Testis (tissue), 5 donors: ENCODE measurements at places on chromosomes 1 and 21. TPM values are rescaled to one million over a fixed set of nuclear protein-coding genes. Genes with fewer than 3 reads are reported as not detected.

The FAM72B gene
- total RNA-seq: 4.9 TPM

The IRF6 gene
- total RNA-seq: 8.7 TPM

The AVPR1B gene
- total RNA-seq: not detected

The C1orf53 gene
- total RNA-seq: 7.8 TPM

The KIF26B gene
- 4.8 TPM for total RNA-seq
